A549 treated with dexamethasone at 1 μM for 4 hours (cell line): ENCODE measurements at places on chromosomes 5 and 9. TPM values are rescaled to one million over a fixed set of nuclear protein-coding genes. Genes with fewer than 3 reads are reported as not detected.

Gene RAB3C
- total RNA-seq: not detected in 5 replicates

Gene LRRC14B
- not detected in 5 replicates for total RNA-seq

Gene SLC1A3
- total RNA-seq: 0.06 to 0.33 TPM (median 0.08 TPM) in 5 replicates

Gene PPP2R2B
- 0.08 to 0.15 TPM (median 0.12 TPM) in 4 of 5 replicates, not detected in the other for total RNA-seq

Gene ARSI
- 25.8 to 37.8 TPM (median 31.8 TPM) in 5 replicates for total RNA-seq

Gene EQTN
- total RNA-seq: 0.20 to 0.21 TPM in 2 of 5 replicates, not detected in the others

Gene SLC36A2
- total RNA-seq: not detected in 5 replicates

Gene ANKRD33B
- 8.0 to 13.2 TPM (median 11.5 TPM) in 5 replicates for total RNA-seq

Gene GADD45G
- total RNA-seq: 0.36 to 0.52 TPM (median 0.45 TPM) in 5 replicates

Gene NPDC1
- total RNA-seq: 34.4 to 84.3 TPM (median 78.9 TPM) in 5 replicates

Gene BSPRY
- total RNA-seq: 0.05 to 0.11 TPM (median 0.08 TPM) in 4 of 5 replicates, not detected in the other

Gene CNTNAP3B
- total RNA-seq: 10.3 to 17.3 TPM (median 15.3 TPM) in 5 replicates

Gene HIGD2A
- 239 to 292 TPM (median 247 TPM) in 5 replicates for total RNA-seq
